Fibroblast of lung (primary cell): ENCODE measurements at places on chromosomes 2 and 18.

GRCh38 chr2:130892793-130893785 is 56.4 kb downstream of the ARHGEF4 start:
- DNase-seq = no peak

- DNase-seq = peak; percentile 8
Observed at GRCh38 chr2:192196421-192197194, 1.9 kb upstream of the TMEFF2 start.

GRCh38 chr2:177332026-177332991 is 60.3 kb upstream of the AGPS start:
- DNase-seq = peak; percentile 89

GRCh38 chr2:174485788-174486562 is 854 bp downstream of the GPR155 start:
- DNase-seq = peak; percentile 64

DNA sequence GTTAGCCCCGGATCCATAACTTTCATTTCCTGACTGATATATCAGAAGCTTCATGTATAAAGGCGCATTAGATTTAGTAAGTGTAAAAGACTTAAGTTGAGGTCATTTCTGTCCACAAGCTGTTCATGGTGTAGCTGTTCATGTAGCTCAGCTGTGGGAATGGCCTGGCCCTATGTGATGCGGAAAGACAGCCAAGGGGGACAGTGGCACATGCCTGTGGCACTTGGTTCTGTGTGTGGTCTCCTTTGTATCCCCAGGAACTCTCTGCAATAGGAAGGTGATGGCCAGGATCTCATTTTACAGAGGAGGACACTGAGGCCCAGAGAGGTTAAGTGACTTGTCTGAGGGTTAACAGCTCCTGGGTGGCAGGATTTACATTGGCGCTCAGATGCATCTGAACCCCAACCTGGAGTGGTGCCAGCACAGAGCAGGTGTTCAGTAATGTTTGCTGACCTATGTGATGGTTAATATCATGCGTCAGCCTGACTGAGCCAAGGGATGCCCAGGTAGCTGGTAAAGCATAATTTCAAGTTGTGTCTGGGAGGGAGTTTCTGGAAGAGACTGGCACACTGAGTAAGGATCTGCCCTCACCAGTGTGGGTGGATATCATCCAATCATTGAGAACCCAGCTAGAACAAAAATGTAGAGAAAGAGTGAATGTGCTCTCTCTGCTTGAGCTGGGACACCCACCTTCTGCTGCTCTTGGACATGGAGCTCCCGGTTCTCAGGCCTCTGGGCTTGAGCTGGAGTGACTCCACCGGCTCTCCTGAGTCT is 25.4 kb downstream of the HPCAL1 start:
- DNase-seq = no peak

DNA sequence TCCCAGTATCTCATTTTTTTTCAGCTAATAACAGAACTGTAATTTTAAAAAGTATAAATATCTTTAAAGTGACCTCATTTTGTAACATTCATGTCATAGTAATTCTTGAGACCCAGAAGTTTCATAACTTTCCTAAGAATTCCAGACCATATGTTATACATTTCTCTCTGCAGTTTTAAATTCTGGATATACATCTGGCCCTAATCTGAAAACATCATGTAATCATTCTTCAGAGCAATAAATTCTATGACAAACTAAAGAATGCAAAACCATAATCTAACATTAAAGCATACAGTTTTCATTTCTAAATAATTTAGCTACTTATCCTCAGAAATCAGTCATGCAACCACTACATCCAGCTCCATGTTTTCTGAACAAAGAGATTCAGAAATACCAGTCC is 198.3 kb upstream of the SLC35G4 start:
- DNase-seq = no peak

- no peak for DNase-seq
Observed at GRCh38 chr18:34875150-34875549, 165.1 kb downstream of the DTNA start.

DNA sequence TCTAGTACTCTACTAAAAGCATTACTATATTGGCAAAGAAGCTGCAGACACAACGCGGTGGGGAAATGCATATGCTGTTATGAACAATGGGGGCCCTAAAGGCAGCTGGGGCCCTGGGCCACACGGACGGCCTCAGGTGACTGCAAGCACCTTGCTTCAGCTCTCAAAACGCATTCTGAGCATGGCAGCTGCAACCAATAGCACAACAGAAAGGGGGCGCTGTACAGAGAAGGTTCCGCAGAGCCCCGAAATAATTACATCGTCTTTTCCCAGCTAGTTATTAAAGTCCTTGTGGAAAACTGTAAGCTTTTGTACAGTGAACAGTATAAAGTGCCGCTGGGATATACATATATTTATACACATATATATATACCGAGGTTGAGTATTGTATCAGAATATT is 45.3 kb upstream of the PXDN start:
- DNase-seq = no peak

GRCh38 chr2:109081374-109081773 is 47.6 kb upstream of the SH3RF3 start:
- DNase-seq = no peak

DNA sequence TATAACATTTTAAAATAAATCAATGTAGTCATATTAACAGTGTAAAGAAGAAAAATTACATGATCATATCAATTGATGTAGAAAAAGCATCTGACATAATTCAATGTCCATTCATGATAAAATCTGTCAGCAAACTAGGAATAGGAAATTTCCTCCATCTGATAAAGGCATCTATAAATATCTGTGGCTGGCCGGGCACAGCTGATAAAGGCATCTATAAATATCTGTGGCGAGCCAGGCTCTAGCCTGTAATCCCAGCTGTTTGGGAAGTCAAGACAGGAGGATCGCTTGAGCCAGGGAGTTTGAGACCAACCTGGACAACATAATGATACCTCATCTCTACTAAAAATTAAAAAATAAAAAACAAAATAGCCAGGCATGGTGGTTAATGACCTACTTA is 18.1 kb upstream of the RANBP2 start:
- DNase-seq = no peak

GRCh38 chr18:2368102-2368501 is 203.2 kb downstream of the METTL4 start:
- DNase-seq = no peak

GRCh38 chr2:151649400-151649799 is 84.9 kb downstream of the NEB start:
- DNase-seq = no peak

DNA sequence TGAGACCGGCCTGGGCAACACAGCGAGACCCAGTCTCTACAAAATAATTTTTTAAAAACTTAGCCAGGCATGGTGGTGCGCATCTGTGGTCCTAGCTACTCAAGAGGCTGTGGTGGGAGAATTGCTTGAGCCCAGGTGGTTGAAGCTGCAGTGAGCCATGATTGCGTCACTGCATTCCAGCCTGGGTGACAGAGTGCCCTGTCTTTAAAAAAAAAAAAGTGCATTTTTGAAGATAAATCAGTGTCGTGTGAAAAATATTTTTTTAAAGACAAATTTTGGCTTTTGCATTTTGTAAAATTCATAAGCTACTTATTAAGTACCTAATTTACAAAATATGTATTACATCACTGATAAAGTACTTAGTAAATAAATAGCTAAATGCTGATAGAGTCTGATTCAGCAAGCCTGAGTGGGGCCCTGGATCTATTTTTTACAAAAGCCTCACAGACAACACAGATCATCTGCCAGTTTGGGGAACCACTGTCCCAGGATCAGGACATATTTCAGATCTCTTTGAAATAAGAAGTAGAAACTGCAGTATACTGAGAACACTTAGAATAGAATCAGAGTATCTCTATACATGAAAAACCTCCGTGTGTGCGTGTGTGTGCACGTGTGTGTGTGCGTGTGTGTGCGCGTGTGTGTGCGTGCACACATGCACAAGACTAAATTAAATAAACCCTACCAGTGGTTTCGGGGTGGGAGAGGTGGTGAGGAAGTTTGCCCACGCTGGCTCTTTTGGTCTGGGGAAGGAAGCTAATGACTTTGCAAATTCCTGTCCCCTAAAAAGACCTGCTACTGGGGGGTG is 61.6 kb downstream of the AAK1 start:
- DNase-seq = peak; percentile 79

GRCh38 chr18:32373995-32374394 is 96.7 kb downstream of the GAREM1 start:
- peak; percentile 63 for DNase-seq

DNA sequence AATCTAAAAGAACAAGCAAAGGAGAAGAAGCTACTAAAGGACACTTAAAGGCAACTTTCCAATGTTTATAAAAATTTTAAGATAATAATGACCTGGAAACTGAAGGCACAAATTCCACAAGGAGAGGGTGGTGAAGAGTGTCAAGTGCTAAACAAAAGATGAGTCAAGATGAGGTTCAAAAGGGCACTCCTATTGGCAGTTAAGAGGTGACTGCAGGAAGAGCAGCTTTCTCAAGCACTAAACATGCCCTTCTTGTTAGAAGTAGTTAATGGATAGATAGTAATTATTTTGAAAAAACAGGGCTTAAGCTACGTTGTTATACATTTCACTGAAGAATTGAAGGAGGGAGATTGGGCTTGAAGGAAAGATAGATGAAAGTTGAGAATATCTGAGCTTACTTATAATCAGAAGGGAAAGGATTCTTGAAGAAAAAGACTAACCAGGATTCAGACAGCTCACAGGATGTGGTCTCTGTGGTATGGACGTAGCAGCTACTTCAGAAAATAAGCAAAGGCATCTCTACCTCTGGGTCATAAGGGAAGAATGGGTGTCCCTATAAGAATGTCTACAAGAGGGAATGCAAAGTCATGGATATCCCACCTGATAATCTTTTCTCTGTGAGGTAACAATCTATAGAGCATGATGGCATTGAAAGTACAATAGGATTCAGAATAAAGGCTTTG is 454.7 kb upstream of the SLC39A10 start:
- DNase-seq = peak; percentile 71

DNA sequence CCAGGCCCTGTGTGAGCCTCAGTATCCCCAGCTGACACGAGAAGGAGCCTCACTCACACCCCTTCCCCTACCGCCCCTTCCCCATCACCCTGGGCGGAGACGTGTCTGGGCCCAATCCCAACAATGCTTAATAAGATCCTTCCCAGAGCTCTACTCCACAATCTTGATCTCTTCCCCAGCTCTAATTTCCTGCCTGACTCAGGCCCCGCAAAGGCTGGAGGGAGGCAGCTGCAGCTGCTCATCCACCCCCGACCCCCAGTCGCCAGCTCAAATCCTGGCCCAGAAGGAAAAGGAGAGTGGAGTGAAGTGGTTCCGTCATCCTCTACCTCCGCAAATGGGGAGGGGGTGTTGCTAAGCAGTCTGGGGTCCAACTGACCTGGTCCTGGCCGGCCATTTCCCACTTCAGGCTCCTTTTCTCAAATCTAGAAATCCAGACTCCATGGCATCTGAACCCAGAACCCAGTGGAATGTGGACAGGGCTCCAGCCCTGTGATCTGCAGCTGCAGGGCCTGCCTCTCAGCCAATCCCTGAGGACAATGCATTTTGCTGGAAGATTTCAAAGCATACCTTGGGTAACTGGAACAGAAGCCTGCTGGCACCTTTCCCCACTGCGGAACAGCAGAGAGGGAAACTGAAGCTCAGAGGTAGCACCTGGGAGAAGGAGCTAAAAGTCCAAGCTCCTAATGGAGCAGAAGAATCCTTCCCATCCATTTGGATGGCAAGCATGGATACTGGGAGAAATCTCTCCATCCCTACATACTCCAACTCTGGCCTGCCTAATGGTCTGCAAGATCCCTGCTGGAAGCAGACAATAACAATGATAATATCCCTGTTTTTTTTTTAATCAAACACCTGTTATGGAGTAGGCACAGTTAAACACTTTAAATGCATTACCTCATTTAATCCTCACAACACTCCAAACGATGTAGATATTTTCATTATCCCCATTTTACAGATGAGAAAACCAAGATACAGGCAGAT is 5.6 kb upstream of the TNS1 start:
- DNase-seq = peak; percentile 40

GRCh38 chr2:150169237-150169629 is 318.2 kb downstream of the RND3 start:
- peak; percentile 75 for DNase-seq

- no peak for DNase-seq
Observed at GRCh38 chr2:64637000-64637635, 16.6 kb downstream of the SERTAD2 start.

GRCh38 chr18:75115514-75115913 is 93.4 kb downstream of the PTGR3 start:
- DNase-seq = no peak

- DNase-seq = no peak
Observed at GRCh38 chr2:127852388-127852787, 5.6 kb downstream of the POLR2D start.

DNA sequence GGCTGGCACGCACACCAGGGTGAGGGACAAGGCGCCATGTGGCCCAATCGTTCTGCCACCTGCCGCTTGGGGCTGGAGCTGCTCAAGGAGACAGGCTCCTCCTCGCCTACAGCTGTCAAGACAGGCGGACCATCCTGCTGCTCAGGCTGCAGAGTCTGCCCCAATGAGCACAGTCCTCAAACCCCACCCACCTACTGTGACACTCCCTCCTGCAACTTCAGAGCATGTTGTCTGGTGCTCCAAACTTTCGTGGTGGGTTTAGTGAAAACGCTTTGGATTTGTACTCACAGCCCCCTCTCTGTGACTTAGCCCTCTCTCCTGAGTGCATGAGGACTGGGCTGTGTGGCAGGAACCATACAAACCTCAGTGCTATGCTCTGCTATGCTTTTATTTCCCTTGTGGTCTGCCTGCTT is 23.2 kb upstream of the SLC35F6 start:
- DNase-seq = no peak

DNA sequence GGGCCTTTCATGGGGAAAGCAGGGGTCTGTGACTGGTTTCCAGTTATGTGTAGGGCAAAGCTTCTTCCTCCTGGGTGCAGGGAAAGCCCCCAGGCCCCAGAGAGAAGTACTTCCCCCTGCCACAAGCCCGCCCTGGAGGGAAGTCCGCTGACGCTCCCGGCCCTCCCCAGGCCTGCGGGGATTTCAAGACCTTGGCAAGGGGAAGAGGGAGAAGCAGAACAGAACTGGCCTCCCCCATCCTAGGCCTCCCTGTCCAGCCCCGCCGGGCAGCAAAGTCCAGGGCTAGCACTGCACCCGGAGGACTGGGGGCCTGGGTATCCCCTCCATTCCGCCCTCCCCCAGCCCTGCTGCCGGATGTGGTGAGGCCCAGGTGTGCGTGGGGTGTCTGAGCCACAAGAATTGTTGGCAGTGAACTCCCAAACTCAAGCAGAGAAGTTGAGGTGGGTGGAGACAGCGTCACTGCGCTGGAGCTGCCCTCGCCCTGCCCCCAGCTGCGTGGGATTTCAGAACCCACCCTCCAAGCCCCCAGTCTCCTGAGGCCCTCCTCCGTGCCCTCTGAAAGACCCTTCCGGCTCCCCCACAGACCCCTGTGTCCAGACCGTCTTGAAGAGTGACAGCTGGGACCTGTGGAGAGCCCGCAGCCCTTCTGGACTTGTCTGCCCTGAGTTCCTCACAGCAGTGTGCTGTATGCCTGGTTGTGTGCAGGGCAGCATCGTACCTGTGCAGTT is 1.1 kb upstream of the DUSP2 start:
- no peak for DNase-seq
